Esophagus squamous epithelium (tissue), 5 donors: ENCODE measurements at places on chromosomes 1 and 21.

- no peak for DNase-seq
These were observed 36.3 kb upstream of the IL10 start for GRCh38 chr1:206808615-206809014.

DNA sequence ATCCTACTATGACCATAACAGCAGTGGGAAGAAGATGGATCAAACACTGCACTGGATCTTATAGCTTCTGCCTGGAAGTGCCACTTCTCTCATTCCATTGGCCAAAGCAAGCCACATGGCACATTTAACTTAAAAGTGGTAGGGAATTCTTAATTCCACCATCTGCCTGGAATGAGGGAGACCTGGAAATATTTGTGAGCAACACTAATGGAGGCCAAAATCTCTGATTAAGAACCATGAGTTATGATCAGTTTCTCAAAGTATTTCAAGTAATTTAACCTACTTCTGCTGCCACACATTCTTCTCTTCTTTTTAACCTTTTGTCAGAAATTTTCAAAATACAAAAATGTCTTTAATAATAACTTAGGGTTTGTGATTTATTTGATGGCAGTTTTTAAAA, 154.0 kb upstream of the C1orf87 start:
- no peak for DNase-seq

GRCh38 chr1:201268604-201269151, 14.6 kb upstream of the PKP1 start:
- DNase-seq = no peak

GRCh38 chr1:78549891-78550290, 59.1 kb downstream of the PTGFR start:
- DNase-seq = no peak

GRCh38 chr1:59078070-59078800, 218.7 kb upstream of the FGGY start:
- DNase-seq = no peak

- DNase-seq = no peak
These were observed 314.2 kb upstream of the POU3F1 start for GRCh38 chr1:38360807-38361206.

- no peak for DNase-seq
These were observed 3.9 kb downstream of the GALE start for GRCh38 chr1:23796466-23797271.

GRCh38 chr1:20070357-20070756, 363 bp downstream of the PLA2G5 start:
- no peak for DNase-seq

DNA sequence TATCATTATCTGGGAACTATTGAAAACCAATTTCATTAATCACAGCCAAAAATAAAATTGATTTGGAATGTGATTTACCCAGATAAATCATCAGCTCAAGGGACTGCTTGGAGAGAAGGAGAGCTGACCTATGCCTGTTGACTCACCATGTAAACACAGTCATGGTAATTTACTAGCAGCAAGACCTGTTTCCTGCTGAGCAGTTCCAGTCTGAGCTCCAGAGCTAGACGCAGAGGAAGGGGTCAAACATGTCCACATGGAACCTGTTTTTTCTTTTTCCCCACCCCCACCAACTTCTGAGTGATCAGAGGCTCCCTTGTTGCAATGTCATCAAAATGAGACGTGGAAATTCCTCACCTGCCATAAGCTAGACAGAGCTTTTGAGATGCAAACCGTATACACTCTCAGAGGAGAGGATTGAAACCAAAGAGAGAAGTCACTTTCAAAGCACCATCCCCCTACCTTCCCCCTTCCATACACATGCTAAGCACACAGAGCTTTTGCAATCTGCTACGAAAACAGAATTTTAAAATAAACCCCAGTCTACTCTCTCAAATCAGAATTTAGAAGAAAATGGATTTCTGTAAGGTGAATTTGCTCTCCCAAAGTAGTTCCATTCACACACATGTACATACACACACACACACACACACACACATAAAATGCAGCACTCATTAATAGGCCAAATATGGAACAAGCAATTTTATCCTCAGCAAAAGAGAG, 55.9 kb upstream of the PTGFRN start:
- DNase-seq = no peak

GRCh38 chr1:232992227-232992626, 41.8 kb downstream of the NTPCR start:
- DNase-seq = no peak

DNA sequence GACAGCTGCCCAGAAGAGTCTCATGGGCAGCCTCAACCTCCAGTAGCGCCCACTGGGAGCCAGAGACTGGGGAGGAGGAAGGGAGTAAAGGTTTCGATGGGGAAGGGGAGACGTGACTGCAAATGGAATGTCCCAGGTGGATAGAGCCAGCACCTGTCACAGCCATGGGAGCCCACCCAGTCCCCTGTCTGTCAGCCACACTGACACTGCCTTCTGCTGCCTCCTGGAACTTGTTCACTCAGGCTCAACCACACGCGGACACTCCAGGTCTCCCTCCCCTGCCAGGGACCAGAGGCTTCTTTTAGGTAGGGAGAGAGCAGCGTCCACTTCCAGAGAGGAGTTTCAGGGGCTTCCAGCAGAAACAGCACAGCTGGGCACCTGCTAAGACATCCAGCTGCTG, 346.3 kb downstream of the NPHP4 start:
- DNase-seq = no peak

DNA sequence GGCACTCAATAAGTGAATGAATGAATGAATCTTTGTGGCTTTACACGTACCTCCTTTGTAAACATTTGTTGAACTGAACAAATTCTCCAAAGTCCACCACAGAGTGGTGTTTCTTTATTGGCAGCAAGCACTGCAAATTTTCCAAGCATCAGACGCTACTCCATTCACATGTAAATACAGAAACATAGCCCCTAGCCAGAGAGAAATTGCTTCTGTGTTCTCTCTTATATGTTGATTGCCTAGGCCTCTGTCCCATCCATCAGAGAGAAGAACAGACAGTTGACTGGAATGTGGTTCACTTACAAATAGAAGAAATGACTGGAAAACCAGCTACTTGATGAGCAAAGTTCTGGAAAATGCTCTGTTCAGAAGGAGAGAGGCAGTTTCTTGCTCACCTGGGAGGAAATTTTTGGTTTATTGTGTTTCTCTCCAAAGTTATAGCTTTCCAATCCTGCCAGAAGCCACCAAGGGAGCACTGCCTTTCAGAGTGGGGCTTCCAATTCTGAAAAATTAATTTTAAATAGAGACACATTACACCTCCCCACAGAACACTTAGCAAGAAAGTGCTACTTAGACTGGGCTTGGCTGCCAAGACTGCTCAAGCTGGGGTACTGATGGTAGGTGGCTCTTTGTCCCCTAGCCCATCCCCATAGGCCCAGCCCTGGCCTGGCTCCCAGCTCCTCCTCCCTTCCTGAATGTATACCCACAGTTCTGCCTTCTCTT, 18.1 kb upstream of the KIRREL1 start:
- no peak for DNase-seq

- no peak for DNase-seq
These were observed 168.8 kb upstream of the PLXNA2 start for GRCh38 chr1:208413006-208413405.

DNA sequence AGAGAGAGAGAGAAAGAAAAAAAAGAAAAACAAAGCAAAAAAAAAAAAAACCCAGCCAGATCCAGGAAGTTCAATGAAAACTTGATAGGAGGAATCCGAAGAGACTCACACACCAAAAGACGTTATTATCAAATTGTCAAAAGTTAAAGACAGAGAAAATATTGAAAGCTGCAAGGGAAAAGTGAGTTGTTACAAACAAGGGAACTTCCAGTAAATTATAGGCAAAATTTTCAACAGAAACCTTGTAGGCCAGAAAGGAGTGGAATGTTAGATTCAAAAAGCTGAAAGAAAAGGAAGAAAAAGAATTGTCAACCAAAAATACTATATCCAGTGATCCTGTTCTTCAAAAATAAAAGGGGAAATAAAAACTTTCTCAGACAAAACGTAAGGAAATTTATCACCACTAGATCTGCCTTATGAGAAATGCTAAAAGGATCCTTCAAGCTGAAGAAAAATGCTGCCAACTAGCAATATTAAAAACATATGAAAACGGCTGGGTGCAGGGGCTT, 23.6 kb downstream of the ERO1B start:
- DNase-seq = no peak

- no peak for DNase-seq
These were observed 38.4 kb downstream of the HLX start for GRCh38 chr1:220917535-220918209.

DNA sequence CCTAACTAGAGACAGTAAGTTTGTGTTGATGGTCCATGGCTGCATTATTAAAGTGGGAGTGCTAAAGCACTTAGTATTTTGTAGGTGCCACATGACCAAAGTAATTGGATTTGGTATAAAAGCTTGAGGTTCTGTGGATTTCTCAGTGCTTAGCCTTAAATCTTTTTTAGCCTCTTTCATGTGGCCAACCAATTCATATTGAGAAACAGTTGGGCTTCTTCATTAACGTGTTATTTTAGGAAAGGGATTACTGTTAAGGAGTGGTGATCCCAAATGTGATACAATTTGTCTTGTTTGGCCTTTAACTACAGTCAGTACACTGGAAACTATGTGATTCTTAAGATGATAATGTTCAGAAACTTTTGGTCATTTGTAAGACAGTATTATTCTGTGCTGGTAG, 25.5 kb downstream of the MAN1A2 start:
- DNase-seq = no peak

GRCh38 chr1:160720356-160721085, 8.9 kb upstream of the CD48 start:
- no peak for DNase-seq

GRCh38 chr1:183093066-183093668, 69.9 kb downstream of the LAMC1 start:
- DNase-seq = no peak

DNA sequence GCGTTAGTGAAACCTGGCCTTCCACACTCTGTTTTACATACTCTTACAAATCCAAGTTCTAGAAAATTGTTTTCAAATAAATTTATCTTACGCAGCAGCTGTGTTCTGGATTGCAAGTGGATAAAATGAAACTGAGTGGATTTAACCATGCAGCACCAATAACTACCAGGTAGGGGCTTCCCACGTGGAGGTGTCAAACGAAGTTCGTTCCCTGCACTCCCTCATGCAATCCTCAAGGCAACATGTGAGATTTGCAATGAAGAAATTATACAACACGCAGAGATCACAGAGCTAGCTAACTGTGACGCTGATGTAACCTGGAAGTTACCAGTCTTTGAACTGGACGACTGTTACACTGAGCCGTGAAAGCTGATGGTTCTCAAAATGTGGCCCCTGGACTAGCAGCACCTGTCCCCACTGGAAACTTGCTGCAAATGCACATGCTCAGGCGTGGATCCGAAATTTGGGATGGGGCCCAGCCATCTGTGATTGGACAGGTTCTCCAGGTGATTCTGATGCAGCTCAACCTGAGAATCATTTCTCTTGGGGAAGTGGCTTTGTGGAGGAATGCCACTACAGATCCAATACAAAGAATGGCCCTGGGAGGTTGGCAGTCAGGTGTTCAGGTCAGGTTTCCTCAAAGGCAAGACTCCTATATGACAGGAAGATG, 36.3 kb downstream of the RSPH1 start:
- no peak for DNase-seq

DNA sequence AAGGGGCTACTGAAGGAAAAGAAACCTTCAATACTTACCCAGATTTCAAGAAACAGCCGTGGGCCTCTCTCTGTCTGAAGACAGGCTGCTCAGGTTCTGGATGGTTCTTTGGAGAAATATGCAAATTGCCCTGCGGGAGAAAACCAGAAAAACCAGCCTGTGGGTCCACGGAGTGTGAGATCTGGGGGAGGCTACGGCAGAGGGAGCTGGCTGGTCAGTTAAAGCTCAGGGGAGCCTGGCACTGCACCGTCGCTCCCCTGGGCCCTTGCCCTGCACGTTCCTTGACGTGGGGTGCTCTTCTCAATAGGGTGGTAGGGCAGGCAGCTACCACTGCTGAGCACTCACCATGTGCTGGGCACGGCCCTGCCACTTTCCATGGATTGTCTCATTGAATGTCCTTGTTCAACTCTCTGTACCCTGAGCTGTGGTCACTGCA, 12.7 kb downstream of the TMCO4 start:
- no peak for DNase-seq

GRCh38 chr1:21834094-21834493, 22.0 kb downstream of the LDLRAD2 start:
- no peak for DNase-seq

- no peak for DNase-seq
These were observed 39.6 kb upstream of the PGBD5 start for GRCh38 chr1:230465691-230466090.

DNA sequence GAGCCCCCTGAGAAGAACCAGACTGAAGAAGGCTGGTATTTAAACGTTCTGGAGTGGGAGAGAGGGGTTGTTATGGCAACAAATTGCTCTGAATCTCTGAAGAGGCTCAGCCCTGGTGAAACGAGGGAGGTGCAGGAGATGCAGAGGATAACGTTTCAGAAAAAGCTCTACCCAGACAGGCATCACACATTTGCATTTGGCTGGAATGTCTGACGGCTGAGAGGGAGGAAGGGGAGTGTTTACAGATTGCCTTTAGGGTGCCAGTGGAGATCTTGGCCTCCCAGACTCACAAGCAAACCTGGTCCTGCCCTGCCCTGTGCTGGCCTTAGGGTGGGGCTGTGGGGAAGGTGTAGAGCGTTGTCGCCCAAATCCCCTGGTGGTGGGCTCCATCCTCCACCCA, 169.0 kb upstream of the AJAP1 start:
- DNase-seq = no peak

DNA sequence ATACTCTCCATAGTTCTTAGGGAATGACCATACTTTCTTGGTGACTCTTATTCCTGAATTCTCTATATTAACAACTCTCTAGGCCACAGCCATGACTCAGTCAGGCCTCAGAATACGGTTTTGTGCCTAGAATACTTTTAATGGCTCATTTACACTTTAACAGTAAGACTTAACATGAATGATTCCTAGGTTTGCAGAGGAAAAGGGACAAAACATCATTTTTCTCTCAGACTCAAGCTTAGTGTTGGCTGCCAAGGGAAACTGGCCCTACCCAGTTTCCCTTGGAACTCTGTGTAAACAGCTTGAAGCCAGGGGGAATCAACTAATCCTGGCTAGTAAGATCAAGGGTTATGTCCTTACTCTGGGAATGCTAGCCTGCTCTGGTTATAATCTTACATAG, 164.9 kb upstream of the PKN2 start:
- no peak for DNase-seq
